Caco-2 (cell line): ENCODE measurements at places on chromosomes 6 and 20. TPM values are rescaled to one million over a fixed set of nuclear protein-coding genes. Genes with fewer than 3 reads are reported as not detected.

DNA sequence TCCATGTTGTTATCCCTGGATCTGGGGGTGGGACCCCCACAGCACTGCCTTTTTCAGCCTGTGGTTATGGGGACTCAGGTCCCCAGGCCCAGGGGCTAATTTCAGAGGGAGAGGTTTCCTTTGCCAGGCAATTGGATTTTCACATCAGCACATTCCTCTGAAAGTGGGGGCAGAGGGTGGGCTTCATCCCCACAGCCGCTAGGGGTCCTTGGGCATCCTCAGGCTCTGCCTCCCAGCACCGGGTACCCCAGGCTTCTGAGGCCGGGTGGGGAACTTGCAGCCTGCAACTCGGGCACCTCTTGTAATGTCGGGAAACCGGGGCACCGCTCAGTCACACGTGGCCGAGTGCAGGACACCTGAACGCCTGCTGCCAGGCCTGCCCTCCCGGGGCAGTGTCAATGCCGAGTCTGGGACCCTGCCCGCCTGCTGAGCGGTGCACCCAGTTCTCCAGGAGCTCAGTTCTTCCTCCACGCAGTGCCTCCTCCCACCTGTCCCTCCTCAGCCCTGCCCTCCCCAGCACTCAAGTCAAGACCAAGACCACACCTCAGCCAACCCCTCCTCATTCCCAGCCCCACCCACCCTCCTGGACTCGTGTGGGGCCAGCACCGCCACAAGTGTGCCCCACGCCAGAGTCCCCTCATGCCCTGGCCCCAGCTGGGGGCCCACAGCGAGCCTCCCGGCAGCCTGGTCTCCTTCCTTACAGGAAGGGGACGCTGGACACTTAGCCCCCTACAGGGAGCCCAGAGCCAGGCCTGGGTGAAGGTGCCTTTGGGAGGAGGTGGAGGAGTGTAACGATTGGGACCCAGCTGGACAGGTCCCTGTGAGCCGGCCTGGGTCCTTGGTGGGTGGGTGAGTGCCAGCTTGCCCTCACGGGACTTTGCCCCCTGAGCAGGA, 8.8 kb upstream of the CHRNA4 start:
- no peaks in the 10 kb centered on the region for H3K36me3 ChIP-seq
- no peaks in the 10 kb centered on the region for H3K27me3 ChIP-seq
- H3K4me1 ChIP-seq = peaks cover 8% of the 10 kb centered on the region; the same call in 1 of the 2 replicates
- DNase-seq = no peak

The FOXA2 gene
- 38.7 and 43.6 TPM in 2 replicates for total RNA-seq

GRCh38 chr6:30813631-30814145, 69.3 kb upstream of the IER3 start:
- no peak for DNase-seq
- peaks cover 5% of the 10 kb centered on the region for H3K4me1 ChIP-seq
- H3K27ac ChIP-seq = no peak overlapping the region
- H3K36me3 ChIP-seq = no peaks in the 10 kb centered on the region
- no peaks in the 10 kb centered on the region for H3K27me3 ChIP-seq
- H3K4me3 ChIP-seq = no peak overlapping the region

DNA sequence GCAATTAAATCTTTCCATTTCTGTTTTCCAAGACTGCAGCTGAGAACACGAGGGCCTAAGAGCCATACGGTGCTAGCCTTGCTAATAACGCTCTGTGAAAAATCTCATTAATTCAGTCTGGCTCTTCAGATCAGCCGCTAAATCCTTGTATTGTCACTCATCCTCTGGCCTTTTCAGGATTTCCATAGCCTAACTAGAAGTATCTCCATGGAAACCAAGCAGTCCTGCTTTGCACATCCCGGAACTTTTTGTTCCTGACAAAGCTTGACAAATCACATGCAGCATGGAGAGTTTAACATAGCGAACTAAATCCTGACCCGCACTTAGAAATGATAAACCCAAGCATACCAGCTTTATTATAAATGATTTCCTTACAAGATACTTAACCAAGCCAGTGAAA, 383.7 kb downstream of the CD83 start:
- no peaks in the 10 kb centered on the region for H3K27me3 ChIP-seq
- no peak overlapping the region for H3K4me3 ChIP-seq
- no peak overlapping the region for H3K27ac ChIP-seq
- H3K36me3 ChIP-seq = no peaks in the 10 kb centered on the region

The TMC2 gene
- total RNA-seq = not detected in 2 replicates

- H3K36me3 ChIP-seq = no peaks in the 10 kb centered on the region
- no peak overlapping the region for H3K4me3 ChIP-seq
- no peak overlapping the region for H3K27ac ChIP-seq
- H3K4me1 ChIP-seq = peaks cover 9% of the 10 kb centered on the region
Measured at GRCh38 chr20:38979842-38980241, 17.7 kb downstream of the DHX35 start.

GRCh38 chr20:11035211-11035610, 361.4 kb upstream of the JAG1 start:
- no peaks in the 10 kb centered on the region for H3K27me3 ChIP-seq
- no peak overlapping the region for H3K27ac ChIP-seq
- H3K4me1 ChIP-seq = 0 out of 2 replicates have a peak, but pooled peaks cover 4% of the 10 kb centered on the region
- no peak overlapping the region for H3K4me3 ChIP-seq
- no peaks in the 10 kb centered on the region for H3K36me3 ChIP-seq

DNA sequence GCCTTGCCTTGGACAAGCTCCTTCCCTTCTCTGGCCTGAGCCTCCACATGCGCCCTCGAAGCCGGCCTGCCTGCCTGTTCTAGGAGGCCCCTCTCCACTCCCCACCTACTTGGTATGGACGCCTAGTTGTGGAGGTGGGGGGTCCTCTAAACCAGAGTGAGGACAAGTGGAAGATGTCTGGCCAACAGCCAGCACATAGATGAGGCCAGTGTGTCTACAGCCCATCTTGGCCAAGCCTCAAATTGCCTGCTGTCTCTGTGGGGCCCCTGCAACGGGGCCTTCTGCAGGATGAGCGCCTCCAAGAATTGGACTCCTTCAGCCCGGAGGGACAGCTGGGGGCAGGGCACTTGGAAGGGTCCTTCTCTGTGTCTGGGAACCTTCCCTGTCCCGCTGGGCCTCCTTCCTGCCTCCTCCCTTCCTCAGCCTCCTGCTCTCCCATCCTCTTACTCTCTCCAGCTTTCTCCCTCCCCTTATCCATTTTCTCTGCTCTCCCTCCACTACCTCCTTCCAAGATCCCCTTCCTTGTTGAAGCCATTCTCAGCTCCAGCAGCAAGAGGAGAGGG, 1.6 kb downstream of the MDFI start:
- H3K36me3 ChIP-seq = no peaks in the 10 kb centered on the region
- H3K4me1 ChIP-seq = peaks cover 8% of the 10 kb centered on the region
- no peak overlapping the region for H3K27ac ChIP-seq
- no peaks in the 10 kb centered on the region for H3K27me3 ChIP-seq
- DNase-seq = no peak
